ENCODE measurements at places on chromosomes 6 and 20.

DNA sequence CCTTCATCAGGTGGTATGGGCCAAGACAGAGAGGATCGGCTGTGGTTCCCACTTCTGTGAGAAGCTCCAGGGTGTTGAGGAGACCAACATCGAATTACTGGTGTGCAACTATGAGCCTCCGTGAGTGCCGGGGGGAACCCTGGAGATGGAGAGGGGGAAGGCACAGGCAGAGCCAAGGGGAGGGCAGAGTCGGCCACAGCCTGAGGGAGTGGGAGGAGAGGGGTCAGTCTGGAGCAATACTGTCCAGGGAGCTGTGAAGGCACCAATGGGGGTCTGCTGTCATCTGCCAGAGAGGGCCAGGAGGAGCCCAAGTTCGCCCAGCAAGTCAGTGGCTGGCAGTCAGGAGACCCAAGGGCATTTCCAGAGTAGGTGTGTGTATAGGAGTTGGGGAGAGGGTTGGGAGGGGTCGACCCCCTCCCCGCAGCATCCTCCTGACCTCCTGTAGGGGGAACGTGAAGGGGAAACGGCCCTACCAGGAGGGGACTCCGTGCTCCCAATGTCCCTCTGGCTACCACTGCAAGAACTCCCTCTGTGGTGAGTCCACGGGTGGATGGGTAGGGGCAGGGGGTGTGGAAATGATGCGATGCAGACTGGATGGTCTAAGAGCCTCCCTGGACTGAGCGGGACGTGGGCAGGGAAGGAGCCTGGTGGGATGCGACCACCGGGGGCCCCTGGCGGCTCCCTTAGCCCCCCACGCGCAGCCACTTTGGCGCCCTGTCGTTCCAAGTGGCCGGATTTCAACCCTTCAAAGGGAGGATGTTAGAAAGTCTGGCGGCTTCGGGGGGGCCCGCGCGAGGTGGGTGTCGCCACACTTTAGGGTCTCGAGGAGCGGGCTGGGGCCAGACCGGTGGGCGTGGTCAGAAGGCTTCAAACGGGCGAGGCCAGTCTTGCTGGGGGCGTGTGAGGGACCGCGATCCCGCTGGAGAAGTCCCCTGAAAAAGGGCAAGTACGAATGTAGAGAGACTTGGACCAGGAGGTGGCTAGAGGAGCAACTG, 7.2 kb downstream of the PI16 start:
- no peak for DNase-seq

DNA sequence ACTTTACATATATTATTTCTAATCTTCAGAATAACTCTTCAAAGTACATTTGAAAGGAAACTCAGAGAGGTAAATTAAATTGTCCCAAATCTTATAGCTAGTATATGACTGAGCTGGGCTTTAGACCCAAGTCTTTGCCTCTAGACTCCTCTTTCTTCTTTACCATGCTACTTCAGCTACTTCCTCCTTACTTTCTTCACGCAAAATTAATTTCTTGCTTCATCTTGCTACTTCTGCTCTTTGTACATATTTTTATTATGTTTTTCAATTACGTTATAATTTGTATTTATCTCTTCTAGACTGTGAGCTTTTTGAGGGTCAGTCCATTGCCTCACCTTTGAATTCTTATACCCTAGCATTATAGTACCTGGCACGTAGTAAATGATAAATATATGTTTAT, 5.3 kb downstream of the TMEM170B start:
- DNase-seq = no peak

DNA sequence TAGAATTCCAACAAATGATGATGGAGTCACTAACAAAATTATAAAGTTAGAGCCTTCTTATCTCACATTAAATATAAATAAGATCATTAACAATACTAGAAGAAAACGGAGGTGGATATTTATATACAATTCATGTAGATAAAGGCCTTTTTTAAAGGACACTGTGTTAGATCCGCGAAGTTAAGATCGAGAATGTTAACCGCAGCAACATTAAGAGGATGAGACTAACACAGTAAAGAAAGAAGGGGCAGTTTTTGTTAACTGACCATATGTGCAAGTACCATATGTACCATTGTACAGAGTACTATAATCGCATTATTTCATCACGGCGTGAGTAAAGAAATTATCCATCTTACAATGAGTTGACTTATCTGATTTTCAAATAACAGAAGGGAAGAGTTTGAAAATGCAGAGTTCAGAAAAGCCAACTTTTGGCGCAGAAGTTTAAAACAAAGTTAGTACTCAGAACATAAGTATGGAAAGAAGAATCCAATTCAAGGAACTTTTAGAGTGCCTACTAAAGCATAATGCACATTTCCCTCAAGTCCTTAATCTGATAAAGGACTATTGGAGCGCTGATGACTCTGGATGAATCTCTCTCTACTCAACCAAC, 1.4 kb downstream of the FBXL4 start:
- DNase-seq = no peak

GRCh38 chr20:61835301-61835700, 230.4 kb downstream of the TAF4 start:
- no peak for DNase-seq

All from WERI-Rb-1 (cell line).